GF-D8 (cell line): ENCODE measurements at places on chromosomes 6 and 20.

GRCh38 chr6:144894240-144894639 is 609.1 kb downstream of the UTRN start:
- no peak for DNase-seq

- no peak for DNase-seq
Observed at GRCh38 chr6:115441651-115442050, 619.0 kb downstream of the FRK start.

GRCh38 chr6:3549314-3549940 is 92.6 kb upstream of the SLC22A23 start:
- DNase-seq, result no peak

- peak; percentile 69 for DNase-seq
Observed at GRCh38 chr20:4065391-4065844, 50.1 kb upstream of the RNF24 start.

DNA sequence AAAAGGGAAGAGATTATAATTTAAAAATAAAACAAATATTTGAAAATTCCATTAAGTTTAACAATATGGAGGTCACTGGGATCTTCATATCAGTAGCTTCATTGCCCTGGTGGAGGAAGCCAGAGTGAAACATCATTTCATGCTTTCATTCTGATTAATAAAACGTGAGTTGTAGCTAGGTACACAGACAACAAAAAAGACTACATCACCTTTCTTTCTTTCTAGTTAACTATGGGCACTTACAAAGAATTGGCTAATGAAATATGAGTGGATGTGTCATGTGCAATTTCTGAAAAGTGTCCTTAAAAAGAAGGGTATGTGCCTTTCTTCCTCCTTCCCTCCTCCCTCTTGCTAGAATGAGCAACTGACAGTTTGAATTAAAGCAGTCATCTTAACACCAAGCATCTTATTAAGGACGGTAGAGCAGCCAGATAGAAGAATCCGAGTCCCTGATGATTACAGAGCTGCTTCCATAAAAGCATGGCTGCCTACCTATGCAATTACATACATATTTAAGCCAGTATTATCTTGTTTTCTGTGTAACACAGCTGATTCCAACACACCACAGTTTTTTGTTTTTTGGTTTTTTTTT is 3.4 kb downstream of the SERAC1 start:
- no peak for DNase-seq

GRCh38 chr6:127190552-127190951 is 72.1 kb downstream of the RSPO3 start:
- no peak for DNase-seq

DNA sequence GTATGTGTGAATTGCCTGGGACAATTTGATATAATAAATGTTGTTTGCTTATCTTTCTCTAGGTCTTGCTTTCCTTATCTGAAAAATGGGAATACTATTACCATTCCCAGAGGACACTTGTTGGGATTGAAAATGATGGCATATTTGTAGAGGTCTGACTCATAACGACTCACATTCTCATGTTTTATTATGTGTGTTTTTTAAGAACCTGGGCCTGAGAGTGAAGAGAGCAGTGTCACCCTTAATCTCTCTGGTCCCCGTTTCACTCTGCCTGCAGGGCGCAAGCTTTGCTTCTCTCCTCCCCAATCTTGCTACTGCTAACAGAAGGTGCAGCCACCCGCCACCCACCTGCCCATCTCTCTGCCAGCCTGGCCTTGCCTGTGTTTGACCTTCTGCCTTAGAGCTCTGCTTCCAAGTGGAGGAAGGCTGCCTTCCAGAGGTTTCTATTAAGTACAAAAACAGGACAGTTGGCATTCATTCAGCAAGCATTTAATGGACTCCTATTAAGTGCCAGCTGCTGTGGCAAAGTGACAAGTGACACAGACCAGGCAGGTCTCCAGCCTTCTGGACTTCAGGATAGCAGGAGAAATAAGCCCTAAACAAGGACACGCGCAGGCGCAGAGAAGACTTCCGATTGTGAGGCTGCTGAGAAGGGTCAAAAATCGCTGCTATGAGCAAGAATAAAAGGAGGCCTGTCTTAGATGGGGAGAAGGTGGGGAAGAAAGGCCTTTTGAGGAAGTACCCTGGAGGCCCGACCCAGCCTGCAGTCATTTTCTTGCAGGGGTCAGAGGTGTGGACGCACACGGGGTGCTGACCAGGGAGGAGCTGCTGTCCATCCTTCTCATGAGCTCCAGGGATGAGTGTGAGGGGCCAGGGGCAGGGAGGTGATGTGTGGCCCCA is 112.5 kb downstream of the JPH2 start:
- no peak for DNase-seq
